ENCODE measurements at places on chromosomes 2 and 18. TPM values are rescaled to one million over a fixed set of nuclear protein-coding genes. Genes with fewer than 3 reads are reported as not detected.

- no peak overlapping the region for H3K27ac ChIP-seq
- DNase-seq: no peak
- no peak overlapping the region for H3K4me3 ChIP-seq
- no peaks in the 10 kb centered on the region for H3K27me3 ChIP-seq
- H3K4me1 ChIP-seq: peaks cover 5% of the 10 kb centered on the region
- H3K36me3 ChIP-seq: no peaks in the 10 kb centered on the region
Measured at GRCh38 chr2:152413228-152414030, 78.5 kb downstream of the FMNL2 start.

GRCh38 chr2:143955401-143956065 is 564.4 kb downstream of the ZEB2 start:
- no peaks in the 10 kb centered on the region for H3K27me3 ChIP-seq
- no peaks in the 10 kb centered on the region for H3K4me1 ChIP-seq
- H3K27ac ChIP-seq: no peak overlapping the region

DNA sequence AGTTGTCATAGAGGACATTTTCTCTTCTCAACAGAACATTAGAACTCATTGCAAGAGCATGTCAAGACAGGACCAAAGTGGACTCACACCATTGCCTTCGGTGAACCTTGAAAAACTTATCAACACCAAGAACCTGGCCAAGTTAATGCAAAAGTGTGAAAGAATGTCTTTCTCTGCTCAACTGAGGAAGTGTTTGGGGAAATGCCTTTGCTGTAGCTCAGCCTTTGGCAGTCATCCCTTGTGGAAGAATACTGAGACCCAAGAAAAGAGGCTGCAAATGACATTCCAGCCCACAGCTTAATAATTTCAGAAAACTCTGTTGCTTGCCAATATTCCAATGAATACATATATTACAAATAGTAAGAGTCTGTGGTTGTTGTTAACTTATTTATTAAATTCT is 728.8 kb upstream of the PIK3C3 start:
- no peak for DNase-seq
- no peaks in the 10 kb centered on the region for H3K27me3 ChIP-seq
- no peak overlapping the region for H3K4me3 ChIP-seq
- H3K4me1 ChIP-seq: no peaks in the 10 kb centered on the region
- H3K36me3 ChIP-seq: no peaks in the 10 kb centered on the region

DNA sequence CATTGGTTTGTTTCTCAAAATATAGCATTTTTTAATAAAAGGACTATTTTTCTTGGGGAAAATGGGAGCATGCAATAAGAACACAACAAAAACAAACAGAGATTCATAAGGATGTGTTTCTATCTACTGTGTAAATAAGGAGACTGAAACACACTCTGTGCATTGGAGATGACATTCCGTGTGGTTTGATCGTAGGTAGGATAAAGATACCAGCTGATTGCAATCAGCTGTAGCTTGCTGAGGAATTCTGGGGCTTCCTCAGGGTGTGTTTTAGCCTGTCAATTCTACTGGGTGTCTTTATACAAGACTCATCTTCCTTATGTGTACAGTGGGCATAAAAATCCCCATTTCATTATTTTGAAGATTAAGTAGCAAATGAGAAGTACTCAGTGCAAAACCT is 591.6 kb downstream of the DSC3 start:
- H3K4me3 ChIP-seq: no peak overlapping the region
- DNase-seq: no peak
- no peaks in the 10 kb centered on the region for H3K27me3 ChIP-seq
- no peaks in the 10 kb centered on the region for H3K4me1 ChIP-seq
- H3K27ac ChIP-seq: no peak overlapping the region
- H3K36me3 ChIP-seq: no peaks in the 10 kb centered on the region

- H3K4me3 ChIP-seq: no peak overlapping the region
- no peaks in the 10 kb centered on the region for H3K36me3 ChIP-seq
- H3K27ac ChIP-seq: no peak overlapping the region
- H3K4me1 ChIP-seq: no peaks in the 10 kb centered on the region
- no peaks in the 10 kb centered on the region for H3K27me3 ChIP-seq
Measured at GRCh38 chr2:120761911-120762310, 26.2 kb downstream of the GLI2 start.

DNA sequence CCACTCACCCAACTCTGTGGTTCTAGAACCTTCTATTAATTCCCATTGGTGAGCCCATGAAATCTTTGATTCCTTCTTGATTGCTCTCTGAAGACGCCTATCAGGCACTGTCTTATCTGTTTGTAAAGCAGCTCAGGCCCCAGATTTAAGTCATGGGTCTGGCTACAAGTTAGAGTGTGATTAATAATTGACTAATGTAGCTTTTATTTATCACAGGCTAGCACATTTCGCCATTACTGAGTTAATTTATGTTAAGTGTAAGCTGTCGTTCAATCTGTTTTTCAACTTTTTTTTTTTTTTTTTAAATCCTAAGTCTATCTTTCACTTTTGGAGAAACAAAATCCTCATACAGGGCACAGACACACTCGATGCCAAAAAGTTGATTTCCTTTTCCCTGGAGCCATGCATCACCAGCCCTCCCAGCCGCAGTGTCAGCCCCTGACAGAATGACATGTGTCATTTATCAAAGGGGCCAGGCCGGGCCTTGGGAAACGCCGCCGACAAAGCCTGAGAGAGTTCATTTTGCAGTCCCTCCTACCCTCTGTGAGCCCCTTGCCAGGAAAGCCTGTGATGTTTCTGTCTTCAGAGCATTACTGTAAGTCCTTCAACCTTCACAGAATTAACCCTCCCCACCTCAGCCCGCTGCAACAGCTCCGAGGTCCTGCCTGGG is 15.8 kb downstream of the TSHZ1 start:
- H3K4me3 ChIP-seq: no peak overlapping the region
- DNase-seq: no peak
- no peak overlapping the region for H3K27ac ChIP-seq
- H3K27me3 ChIP-seq: no peaks in the 10 kb centered on the region
- peaks cover 6% of the 10 kb centered on the region for H3K4me1 ChIP-seq
- H3K36me3 ChIP-seq: no peaks in the 10 kb centered on the region

GRCh38 chr2:239824046-239824694 is 201.0 kb downstream of the NDUFA10 start:
- no peak overlapping the region for H3K4me3 ChIP-seq
- H3K36me3 ChIP-seq: no peaks in the 10 kb centered on the region
- DNase-seq: peak; percentile 68
- no peaks in the 10 kb centered on the region for H3K27me3 ChIP-seq

- H3K27ac ChIP-seq: no peak overlapping the region
- H3K36me3 ChIP-seq: no peaks in the 10 kb centered on the region
- no peak for DNase-seq
- H3K4me1 ChIP-seq: peaks cover 14% of the 10 kb centered on the region
Measured at GRCh38 chr2:130385709-130386108, 29.9 kb downstream of the PTPN18 start.

- no peak overlapping the region for H3K27ac ChIP-seq
- H3K4me1 ChIP-seq: peaks cover 7% of the 10 kb centered on the region
- no peak for DNase-seq
- no peaks in the 10 kb centered on the region for H3K36me3 ChIP-seq
Measured at GRCh38 chr2:168593713-168594112, 137.6 kb downstream of the CERS6 start.

GRCh38 chr18:49730951-49731391 is 82.4 kb downstream of the ACAA2 start:
- H3K27me3 ChIP-seq: no peaks in the 10 kb centered on the region
- H3K27ac ChIP-seq: no peak overlapping the region
- no peak overlapping the region for H3K4me3 ChIP-seq

- no peak overlapping the region for H3K4me3 ChIP-seq
- no peaks in the 10 kb centered on the region for H3K27me3 ChIP-seq
- no peaks in the 10 kb centered on the region for H3K36me3 ChIP-seq
- H3K4me1 ChIP-seq: no peaks in the 10 kb centered on the region
- peak; percentile 83 for DNase-seq
Measured at GRCh38 chr2:130332271-130333073, 10.2 kb upstream of the IMP4 start.

GRCh38 chr2:183349091-183349490 is 224.8 kb downstream of the NUP35 start:
- H3K27me3 ChIP-seq: no peaks in the 10 kb centered on the region
- H3K4me1 ChIP-seq: no peaks in the 10 kb centered on the region
- no peak overlapping the region for H3K4me3 ChIP-seq
- no peak overlapping the region for H3K27ac ChIP-seq
- DNase-seq: no peak
- no peaks in the 10 kb centered on the region for H3K36me3 ChIP-seq

- no peak for DNase-seq
- H3K27ac ChIP-seq: no peak overlapping the region
- no peak overlapping the region for H3K4me3 ChIP-seq
- no peaks in the 10 kb centered on the region for H3K4me1 ChIP-seq
Measured at GRCh38 chr2:152246686-152247336, 71.2 kb upstream of the STAM2 start.

GRCh38 chr2:218623366-218623705 is 15.6 kb downstream of the PLCD4 start:
- H3K4me3 ChIP-seq: no peak overlapping the region
- H3K27me3 ChIP-seq: no peaks in the 10 kb centered on the region
- no peak for DNase-seq

DNA sequence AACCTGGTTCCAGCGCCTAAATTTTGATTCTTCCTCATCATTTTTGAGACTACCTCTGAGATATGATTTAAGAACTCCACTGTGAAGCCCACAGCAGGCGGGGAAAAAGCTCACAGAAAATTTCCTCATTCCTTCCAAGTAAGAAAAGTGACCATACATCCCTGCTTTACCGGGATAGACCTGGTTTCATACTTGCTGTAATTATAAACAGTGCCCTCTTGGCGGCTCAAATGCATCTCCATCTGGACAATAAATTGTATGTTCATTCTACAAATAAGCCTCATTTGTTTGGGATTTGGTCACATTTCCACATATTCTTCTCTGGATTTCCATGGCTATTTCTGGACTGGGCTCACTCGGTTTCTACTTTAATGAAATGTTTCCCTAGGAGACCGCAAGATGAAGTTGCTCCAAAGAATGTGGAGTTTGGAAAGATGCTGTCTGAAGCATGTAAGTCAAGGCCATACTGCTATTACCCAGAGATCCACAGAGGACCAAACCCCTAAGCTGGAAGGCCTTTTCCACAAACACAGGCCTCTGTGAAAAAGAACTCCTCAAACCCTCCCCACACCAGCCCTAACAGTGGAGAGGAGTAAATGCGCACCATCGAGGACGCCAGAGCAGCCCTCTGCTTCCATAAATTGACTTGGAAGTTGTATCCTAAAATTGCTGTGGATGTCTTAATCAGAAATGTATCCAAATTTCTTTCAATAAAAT is 13.9 kb downstream of the STAT1 start:
- no peak overlapping the region for H3K4me3 ChIP-seq
- DNase-seq: no peak
- H3K36me3 ChIP-seq: peaks cover 70% of the 10 kb centered on the region
- H3K4me1 ChIP-seq: no peaks in the 10 kb centered on the region
- H3K27ac ChIP-seq: no peak overlapping the region

GRCh38 chr2:219775506-219775905 is 148.1 kb downstream of the SLC4A3 start:
- no peak overlapping the region for H3K4me3 ChIP-seq
- no peaks in the 10 kb centered on the region for H3K27me3 ChIP-seq
- H3K27ac ChIP-seq: no peak overlapping the region
- H3K4me1 ChIP-seq: no peaks in the 10 kb centered on the region
- DNase-seq: no peak

GRCh38 chr2:208101716-208102631 is 22.4 kb downstream of the CRYGD start:
- no peaks in the 10 kb centered on the region for H3K27me3 ChIP-seq
- DNase-seq: no peak
- no peaks in the 10 kb centered on the region for H3K36me3 ChIP-seq
- no peaks in the 10 kb centered on the region for H3K4me1 ChIP-seq
- no peak overlapping the region for H3K4me3 ChIP-seq
- H3K27ac ChIP-seq: no peak overlapping the region

DNA sequence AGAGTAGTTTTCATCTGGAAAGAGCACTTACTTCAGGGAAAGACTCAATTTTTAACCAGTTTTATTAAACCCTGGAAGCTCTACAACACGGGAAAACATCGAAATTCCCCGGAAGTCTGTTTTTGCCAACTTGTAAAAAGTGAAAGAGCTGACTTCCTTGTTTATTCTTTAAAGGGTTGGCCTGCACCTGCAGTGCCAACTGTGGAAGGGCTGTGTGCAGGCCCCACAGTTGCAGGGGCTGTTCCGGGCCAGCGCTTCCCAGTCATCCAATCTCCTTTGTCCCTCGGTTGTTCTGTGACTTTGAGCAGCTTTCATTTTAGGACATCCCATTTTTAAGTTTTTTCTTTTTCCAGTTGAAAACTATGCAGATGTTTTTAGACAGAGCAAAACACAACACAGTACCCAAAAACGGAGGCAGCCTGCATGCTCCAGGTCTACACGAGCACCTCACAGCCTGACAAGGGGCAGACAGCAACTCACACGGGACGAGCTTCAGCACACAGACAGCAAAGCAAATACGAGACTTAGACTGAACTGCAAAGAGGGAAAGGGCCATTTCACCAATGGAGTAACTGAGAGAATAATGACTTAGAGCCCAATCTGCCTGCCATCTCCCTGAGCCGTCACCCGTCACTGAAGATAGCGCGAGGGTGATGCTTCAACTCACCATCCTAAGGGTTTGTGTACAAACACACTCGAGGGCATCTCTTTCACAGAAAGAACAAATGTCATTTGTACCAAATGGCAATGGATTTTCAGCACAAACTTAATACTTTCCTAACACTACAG is 70.6 kb downstream of the EMILIN2 start:
- H3K27me3 ChIP-seq: no peaks in the 10 kb centered on the region
- peaks cover 14% of the 10 kb centered on the region for H3K4me1 ChIP-seq
- no peak overlapping the region for H3K4me3 ChIP-seq
- H3K36me3 ChIP-seq: peaks cover 56% of the 10 kb centered on the region

GRCh38 chr2:184041077-184041476 is 557.3 kb upstream of the ZNF804A start:
- H3K4me3 ChIP-seq: no peak overlapping the region
- no peaks in the 10 kb centered on the region for H3K27me3 ChIP-seq
- H3K4me1 ChIP-seq: no peaks in the 10 kb centered on the region
- no peak overlapping the region for H3K27ac ChIP-seq

DNA sequence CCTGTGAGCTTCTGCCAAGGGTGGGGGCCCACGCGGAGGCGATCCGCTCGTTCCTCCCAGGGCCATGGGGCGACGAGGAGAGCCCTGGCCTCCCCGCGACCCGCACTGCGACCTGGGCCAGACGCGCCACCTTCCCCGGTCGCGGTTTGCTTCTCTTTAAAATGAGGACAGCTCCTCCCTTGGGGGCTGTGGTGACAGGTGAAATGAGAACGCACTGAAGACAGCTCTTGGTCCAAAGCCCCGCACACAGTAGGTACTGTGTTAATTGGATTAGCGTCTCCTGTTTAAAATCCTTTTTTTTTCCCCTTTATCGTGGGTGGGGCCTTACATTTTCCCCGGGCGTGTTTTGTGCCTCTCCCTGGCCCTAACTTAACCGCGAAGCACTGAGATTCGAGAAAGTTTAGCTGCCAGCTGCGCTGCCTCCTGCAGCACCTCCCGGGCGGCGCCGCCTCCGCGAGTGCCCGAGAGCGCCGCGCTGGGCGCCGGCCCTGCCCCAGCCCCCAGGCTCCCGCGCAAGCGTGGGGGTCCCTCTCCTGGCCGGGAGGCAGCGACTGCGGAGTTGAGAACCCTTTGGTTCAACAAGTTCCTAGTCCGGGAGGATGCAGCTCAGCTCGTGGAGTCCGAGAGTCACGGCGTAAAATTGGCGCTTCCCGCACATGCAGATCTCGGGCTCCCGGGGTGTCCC is 1.1 kb downstream of the HPCAL1 start:
- peak; percentile 72 for DNase-seq
- H3K4me1 ChIP-seq: peaks cover 18% of the 10 kb centered on the region
- H3K4me3 ChIP-seq: peak overlapping the region; percentile 75

GPR155 gene
- 10.9 TPM for total RNA-seq

TCF4 gene
- total RNA-seq: 114 TPM

C2orf81 gene
- total RNA-seq: 2.8 TPM

SLC66A2 gene
- 93.5 TPM for total RNA-seq

PDE11A gene
- 2.2 TPM for total RNA-seq

FAM117B gene
- 12.4 TPM for total RNA-seq

SLC35G4 gene
- total RNA-seq: not detected

ZNF521 gene
- total RNA-seq: 53.0 TPM

All from thyroid gland (tissue), 4 donors.